ENCODE measurements at places on chromosomes 2 and 18.

DNA sequence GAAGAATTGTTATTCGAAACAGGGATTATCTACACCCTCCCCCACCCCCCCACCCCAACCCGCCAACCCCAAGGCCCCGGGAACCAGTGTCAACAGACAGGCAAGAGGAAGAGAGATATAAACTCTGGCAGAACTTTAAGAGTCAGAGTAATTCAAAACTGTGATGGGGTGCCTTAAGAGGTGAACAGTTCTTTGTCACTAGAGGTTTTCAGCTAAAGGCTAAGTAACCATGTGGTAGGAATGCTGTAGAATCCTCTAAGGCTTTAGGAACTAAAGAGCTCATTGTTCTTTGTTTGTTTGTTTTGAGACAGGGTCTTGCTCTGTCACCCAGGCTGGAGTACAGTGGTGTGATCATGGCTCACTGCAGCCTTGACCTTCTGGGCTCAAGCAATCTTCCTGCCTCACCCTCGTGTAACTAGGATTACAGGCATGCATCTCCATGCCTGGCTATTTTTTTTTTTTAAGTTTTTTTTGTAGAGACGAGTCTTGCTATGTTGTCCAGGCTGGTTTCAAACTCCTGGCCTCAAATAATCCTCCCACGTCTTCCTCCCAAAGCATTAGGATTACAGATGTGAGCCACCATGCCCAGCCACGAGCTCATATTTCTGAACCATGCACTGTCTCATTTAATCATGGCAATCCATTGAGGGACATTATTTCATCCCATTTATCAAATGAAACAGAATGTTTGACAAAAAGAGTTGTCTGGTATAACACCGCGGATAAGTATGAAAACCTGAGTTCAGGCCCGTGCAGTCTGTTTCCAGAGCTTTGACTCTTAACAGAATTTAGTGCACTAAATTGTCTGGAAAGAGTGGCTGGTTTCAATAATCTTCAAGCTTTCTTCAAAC, 20.8 kb upstream of the TMEM17 start:
- no peak for DNase-seq

- DNase-seq, result no peak
Measured at GRCh38 chr2:63497576-63497975, 90.7 kb downstream of the WDPCP start.

- DNase-seq, result no peak
Measured at GRCh38 chr2:71804281-71804751, 343.3 kb downstream of the CYP26B1 start.

DNA sequence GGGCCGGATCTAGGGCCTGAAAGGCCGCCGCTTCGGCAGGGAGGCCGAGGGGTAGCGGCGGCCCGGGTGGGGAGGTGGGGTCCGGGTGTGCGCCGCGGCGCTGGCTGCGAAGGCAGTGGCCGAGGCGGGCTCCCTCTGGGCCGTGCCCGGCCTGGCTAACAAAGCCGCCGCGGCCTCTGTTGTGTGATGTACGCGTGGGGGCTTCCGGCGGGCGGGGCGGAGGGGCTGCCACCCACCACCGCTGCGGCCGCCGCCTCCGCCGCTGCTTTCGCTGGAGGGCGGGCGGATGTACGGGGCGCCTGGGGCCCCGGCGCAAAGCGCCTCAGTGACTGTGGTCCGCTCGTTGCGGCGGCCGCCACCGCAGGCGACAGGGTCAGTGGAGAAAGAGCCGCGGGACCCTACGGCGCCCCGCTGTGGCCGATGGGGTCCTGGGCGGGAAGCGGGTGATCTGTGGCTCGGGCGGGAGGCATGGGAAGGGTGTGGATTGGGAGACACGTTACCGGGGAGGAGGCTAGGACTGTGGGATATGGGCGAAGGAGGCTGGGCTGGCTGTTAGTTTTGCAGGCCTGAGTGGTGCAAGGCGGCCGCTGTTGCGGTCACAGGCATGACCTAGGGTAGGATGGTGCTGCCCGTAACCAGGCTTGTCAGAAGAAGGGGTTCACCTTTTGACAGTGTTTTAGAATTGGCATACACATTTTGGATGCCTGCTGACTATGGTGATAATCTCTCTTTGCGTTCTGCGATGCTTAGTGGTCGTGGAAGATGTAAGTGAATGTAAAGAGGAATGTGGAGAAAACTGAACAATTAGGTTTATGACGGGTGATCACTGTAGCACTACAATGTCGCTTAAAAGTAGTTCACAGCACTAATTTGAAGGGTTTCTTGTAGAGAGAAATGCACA, 662 bp downstream of the BZW1 start:
- peak; percentile 92 for DNase-seq

DNA sequence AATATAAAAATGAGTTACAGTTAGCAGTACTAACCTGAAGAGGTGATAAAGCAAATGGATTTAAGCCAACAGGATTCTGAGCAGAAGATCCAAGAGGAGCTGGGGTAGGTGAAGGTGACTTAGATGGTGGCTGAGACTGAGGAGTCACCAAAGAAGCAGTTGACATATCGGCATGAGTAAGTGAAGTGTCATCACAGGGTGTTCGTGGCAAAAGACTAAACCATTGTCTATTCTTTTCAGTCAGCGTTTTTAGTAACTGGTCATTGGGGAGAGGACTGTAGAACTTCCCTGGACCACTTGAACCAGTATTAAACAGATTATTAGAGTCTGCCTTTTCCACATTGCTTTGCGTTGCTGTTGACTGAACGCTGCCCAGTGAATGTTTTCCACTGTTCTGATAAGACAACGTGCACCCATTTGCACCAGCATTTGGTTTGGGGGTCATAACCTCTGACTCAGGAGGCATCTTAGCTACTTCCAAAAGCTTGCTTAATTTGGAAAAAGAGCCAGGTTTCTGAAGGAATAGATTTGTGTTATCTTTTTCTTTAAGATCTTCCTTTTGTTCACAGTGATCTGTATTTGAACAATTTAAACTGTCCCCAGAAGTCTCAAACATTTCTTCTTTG, 63.3 kb upstream of the WDSUB1 start:
- DNase-seq, result no peak

DNA sequence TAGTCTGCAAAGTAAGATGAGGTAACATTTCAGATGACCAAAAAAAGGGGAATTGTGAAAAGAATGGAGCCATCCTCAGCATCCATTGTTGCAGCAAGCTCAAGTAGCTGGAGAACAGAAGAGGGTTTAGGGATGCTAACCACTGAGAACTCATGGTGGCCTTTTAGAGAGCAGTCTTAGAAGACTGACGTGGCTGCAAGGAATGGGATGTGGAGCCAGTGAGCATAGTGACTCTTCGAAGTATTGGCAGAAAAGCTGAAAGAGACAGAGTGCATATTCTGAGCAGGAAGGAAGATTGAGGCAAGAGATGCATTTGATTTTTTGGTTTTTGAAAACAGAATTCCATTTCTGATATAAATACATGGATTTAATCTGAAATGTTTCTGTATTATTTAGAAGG, 151.2 kb downstream of the UBE2E3 start:
- no peak for DNase-seq

DNA sequence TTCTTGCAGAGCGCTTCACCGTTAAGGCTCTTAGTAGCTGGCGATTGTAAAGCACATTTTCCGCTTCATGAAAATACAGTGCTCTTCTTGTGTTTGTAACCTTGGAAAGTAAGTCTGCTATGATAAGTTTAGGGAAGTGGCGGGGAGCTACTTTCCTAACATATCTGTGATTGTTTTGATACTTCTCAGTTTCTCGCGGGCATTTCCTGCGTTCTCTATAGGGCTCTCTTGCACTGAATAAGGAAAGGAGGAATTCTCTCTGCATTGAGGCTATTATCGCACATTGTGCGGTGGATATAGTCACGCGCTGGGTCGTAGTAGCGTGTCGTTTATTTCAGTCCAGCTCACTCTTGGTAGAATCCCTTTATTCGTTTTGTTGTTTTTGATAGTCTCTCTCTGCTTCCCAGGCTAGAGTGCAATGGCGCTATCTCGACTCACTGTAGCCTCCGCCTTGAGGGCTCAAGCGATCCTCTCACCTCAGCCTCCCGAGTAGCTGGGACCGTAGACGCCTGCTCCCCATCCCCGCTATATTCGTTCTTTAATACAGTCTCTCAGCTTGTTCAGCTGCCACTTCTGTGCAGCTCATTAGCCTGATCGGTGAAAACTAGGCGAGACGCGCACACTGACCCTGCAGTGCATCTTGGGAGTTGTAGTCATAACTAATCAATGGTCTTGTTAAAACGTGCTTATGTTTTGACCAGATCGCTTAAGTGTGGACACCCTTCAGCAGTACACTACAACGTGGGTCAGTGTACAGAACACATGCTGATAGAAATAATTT, 1.0 kb upstream of the PPP4R3B start:
- DNase-seq, result peak; percentile 57

- no peak for DNase-seq
Measured at GRCh38 chr2:41020358-41020757, 568.5 kb upstream of the SLC8A1 start.

GRCh38 chr2:141380008-141380979, 750.5 kb downstream of the LRP1B start:
- DNase-seq, result no peak
